NCI-H2081 treated with DMSO at 0.1 percent for 48 hours (cell line): ENCODE measurements at places on chromosomes 12 and 14.

- no peak for DNase-seq
Observed at GRCh38 chr12:26938701-26939062, 412 bp downstream of the FGFR1OP2 start.

DNA sequence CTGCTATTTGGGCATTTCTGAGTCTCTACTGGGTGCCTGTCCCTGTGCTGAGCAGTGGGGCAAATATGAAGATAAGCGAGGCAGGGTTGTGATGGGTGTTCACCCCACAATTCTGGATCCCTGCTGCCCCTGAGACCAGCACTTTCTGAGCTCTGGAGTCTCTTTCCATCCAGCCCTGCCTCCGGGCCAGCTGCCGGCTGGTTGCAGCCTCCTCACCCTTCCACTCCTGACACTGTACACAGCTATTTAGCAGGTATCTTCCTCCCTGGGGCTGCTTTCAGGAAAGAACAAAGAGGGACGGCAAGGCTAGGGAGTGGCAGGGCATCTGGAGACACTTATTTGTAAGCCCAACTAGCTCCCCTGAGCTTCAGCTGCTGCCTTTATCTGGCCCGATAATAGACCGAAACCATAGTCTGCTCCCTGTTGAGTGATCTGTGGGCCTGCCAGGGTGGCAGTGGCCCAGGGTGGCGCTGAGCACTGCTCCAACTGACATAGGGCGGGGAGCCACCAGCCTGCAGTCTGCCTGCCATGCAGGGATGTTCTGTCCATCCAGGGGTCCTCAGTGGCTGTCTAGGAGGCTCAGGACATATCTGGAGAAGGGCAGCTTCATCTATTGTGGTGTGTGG lies 7.6 kb upstream of the KRT80 start:
- peak; percentile 53 for DNase-seq

DNA sequence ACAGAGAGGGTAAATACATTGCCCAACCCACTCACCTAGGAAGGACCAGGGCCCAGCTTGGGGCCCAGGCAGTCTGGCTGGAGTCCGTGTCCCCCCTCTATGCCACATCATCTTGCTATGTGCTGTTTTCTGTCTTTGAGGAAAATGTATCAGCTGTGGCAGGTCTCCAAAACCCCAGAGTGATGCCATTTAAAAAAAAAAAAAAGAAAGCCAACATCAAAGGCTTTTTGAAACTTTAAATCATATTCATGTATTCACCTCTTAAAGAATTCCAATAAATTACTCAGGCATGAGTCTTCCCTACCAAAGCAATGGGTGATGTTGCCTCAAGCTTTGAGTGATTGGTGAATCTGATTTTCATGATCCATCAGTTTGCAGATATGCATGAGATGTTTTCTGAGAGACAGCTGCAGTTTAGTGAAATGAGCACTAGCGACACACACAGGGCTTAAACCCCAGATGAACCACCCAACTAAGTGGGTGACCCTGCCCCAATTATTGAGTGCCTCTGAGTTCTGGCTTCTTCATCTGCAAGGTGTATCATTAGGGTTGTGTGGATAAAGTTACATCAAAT lies 6.1 kb downstream of the KRT81 start:
- no peak for DNase-seq

GRCh38 chr12:93287149-93287548 lies 90.6 kb upstream of the NUDT4 start:
- no peak for DNase-seq

GRCh38 chr14:100586153-100586402 lies 1.1 kb downstream of the BEGAIN start:
- DNase-seq: no peak

DNA sequence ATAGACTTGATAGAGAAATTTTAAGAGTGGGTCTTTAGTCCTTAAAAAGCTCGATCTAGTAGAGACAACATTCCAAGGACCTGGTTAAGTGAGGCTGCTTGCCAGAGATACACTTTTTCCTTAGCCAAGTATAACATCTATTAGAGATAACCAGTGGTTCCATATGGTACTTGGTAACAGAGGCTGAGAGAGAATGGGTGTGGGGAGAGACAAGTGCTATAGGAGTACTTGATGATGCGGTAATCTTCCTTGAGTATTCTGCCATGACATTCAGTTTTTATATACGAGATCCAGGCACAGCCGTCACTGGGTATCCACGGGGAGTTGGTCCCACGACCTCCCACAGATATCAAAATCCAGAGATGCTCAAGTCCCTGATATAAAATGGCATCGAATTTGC lies 77.4 kb upstream of the REP15 start:
- DNase-seq: no peak

DNA sequence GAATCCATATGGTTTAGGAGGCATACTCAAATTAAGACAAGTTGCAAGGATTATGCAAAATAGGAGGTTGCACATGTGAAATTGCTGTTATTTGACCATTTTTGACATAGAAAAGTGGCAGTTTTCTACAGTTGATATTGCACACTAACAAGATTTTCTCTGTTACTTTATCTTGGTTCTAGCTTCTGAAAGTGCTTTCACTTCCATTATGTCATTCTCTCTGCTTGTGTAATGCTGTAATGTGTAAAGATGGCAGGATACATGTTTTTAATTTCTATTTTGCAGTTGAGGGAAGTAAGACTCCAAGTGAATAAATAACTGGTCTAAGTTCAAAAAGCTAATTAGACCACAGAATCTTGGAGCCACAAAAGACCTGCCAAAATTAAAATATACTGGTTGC lies 60.6 kb downstream of the MYRFL start:
- no peak for DNase-seq

- no peak for DNase-seq
Observed at GRCh38 chr12:52250048-52250990, 17.3 kb downstream of the KRT7 start.

GRCh38 chr12:10102322-10102721 lies 3.5 kb upstream of the CLEC1A start:
- no peak for DNase-seq

DNA sequence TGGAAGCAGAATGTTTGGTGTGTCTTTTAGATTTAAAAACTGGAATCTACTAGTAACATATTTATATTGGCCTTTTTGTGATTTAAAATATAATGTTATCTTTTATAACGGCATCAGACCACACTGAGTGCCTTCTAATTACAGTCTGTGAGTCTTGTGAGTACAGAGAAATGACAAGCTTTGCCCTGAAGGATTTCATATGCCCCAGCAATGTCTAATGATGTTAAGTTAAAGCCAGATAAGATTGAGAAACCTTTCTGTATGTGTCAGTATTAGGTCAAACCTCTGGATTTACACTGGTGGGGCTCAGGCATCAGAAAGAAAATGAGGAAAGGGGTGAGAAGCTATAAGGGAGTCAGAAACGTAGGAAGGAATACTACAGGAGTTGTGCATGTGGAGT lies 25.2 kb downstream of the PLEKHA5 start:
- no peak for DNase-seq

DNA sequence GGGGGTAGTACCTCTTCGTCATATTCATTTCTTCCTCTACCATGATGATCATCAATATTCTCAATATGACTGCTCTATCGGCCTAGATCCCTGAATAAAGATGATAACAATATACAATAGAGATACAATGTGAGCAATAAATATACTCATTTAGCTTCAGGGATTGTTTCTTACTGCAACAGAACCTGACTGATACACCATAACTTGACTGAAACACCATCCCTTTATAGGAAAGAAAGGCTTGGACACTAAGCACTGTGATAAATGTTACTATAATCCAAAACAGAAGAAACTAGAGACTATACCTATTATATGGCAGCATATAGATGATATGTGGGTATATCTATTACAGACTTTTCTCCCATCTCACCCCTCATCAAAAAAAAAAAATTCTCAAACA lies 1.2 kb upstream of the RHOJ start:
- no peak for DNase-seq

DNA sequence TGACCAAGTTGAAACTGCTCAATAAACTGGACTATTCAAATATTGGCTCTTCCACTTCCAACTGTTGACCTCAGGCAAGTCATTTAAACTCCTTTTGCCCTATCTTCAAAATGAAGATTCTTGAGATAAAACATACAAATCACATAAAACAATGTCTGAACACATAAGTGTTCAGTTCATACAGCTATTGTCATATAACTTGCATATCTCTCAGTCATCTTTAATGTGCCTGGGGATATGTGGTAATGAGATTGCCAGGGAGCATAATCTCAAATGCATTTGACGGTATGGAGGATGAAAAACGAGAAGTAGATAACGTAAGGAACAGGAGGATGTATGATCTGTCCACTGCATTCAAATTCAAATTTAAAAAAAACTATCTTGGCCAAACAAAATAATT lies 237.0 kb upstream of the DIO2 start:
- DNase-seq: no peak

GRCh38 chr12:79655036-79655435 lies 35.7 kb downstream of the PAWR start:
- DNase-seq: no peak

DNA sequence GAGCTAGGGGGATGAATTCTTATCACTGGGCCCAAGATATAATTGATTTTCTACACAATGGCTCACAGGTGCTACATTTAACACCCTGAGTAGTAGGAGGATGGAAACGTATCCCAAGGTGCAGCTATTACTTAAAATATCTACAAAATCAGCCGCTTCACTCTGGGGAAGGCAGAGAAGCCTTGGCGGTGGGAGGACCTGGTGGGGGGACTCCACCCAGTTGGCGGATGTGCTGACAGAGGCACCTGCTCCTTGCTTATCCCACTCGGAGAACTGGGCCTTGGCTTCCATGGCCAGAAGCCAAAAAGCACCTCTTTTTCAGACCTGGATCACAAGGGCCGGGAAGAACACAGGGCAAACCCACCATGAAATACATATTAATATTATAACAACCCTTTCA lies 106.3 kb downstream of the OTX2 start:
- no peak for DNase-seq

GRCh38 chr12:124295431-124296058 lies 652 bp downstream of the RFLNA start:
- DNase-seq: no peak

DNA sequence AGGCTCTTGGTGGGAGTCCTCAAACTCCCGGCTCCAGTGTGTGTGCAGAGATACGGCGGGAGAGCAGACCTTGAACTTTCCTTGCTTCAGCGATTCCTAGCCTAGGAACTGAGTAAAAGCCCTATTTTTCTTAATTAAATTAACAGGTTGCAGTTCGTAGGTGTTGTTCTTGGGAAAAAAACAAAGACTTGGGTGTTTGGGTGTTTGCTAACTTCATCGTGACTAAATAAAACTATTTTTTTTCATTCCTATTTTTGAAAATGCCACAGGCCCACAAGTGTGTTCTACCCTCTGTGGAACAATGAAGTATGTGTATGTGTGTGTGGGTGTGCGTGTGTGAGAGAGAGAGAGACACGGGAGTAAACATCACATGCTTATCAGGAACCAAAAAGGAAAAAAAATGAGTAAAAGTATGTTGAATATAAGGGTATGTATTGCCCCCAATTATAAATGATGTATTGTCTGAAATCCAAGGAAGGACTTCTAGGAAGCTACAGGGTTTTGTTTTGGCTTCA lies 651 bp downstream of the TMEM117 start:
- no peak for DNase-seq

DNA sequence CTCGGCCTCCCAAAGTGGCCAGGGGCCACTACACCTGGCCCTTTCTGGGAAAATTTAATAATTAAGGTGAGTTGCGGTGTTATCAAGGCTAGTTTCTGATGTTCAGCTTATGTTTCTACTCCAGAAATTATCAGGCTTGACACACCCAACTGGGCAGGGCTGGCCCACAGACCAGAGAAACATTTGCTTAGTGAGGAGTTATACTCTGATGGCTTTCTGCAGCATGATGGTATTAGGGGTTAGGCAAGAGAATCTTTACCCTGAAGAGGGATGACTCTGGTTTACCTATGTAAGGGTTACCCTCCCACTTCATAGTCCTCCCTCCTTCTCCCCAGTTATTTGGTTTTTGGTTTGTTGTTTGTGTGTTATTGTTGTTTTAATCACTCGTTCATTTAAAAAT lies 24.5 kb upstream of the HECTD1 start:
- no peak for DNase-seq

GRCh38 chr14:99118946-99119345 lies 153.1 kb downstream of the BCL11B start:
- no peak for DNase-seq

GRCh38 chr12:92654929-92655328 lies 47.9 kb upstream of the PLEKHG7 start:
- no peak for DNase-seq

DNA sequence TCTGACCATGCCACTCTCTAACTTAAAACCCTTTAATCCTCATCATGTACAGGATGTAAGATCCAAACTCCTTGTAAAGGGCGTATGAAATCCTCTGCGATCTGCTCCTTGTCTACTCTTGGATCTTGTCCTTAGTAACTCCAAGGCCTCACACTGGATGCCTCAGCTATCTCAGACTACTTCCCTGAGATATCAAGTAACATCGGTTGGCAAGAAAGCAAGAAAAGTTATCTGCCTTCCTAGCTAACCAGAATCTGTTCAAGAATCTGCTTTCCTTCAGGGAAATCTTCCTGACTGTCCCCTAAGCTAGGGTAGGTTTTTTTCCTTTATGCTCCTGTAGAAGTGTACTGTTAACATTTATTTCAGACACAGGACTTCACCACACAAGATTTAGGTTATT lies 82.6 kb downstream of the TAOK3 start:
- no peak for DNase-seq

DNA sequence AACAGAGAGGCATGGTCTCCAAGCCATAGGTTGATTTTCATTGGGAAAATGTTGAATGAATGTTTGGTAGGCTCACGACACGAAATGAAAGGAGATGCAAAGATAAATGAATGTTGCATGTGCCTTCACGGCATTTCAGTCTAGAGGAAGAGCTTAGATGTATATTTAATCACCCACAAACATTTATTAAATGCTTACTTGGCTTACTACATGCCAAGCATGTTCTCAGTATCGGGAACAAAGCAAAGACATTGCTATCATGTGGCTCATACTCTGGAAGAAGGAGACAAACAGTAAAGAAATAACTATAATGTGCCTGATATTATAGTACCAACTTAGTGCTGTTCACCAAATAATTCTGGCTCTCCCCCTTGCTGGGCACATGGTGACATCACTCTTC lies 133.5 kb downstream of the LLPH start:
- DNase-seq: no peak

GRCh38 chr12:6905414-6906040 lies 905 bp downstream of the LRRC23 start:
- no peak for DNase-seq

GRCh38 chr14:76995279-76996035 lies 33.1 kb downstream of the IRF2BPL start:
- DNase-seq: no peak

- peak; percentile 18 for DNase-seq
Observed at GRCh38 chr14:85301506-85301905, 228.4 kb upstream of the FLRT2 start.

DNA sequence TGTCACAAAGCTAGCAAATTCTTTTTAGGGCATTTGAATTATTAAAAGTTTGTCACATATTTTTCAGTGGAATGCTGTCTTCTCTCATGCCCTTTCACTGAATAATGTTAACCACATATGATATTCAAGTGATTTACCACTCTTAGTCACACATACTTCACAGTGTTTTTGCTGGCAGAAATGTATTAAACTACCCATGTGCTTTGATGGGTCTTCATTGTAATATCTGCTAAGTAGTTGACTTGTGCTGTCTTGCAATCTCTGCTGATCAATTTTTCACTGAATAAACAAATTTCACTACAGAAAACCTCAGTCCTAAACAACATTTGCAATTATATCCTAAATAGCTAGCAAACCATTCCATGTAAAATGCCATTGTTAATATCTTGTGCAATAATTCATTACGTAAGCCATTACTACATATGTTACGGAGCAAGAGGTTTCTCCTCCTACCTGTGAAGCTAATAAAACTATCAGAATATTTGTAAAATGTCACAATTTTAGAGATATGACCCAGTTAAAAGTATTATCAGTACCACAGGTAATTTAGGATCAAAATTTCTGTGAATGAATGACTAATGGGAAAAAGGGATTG lies 64.6 kb upstream of the LMO3 start:
- DNase-seq: no peak
